HFF-Myc (cell line): ENCODE measurements at places on chromosomes 7 and 10.
A peak's percentile ranks its signal among the peaks of the same experiment; 100 is the strongest.

DNA sequence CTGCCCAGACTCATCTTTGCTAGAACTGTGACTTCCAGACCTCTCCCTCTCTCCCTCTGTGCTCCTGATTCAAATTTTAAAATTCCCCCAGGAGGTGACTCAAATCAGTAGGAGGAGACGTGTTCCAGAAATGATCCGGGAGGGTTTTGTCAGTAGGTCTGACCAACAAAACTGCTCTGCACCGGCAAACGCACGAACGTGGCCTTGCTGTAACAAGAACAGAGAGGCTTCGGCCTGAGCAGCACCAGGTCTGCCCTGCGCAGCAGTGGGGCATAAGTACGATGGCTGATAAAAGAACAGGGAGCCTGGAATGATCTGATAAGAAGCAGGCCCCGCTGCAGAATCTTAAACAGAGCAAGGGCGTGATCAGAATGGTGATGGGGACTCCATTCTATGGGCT, 152.7 kb upstream of the AUTS2 start:
- no peak for DNase-seq

DNA sequence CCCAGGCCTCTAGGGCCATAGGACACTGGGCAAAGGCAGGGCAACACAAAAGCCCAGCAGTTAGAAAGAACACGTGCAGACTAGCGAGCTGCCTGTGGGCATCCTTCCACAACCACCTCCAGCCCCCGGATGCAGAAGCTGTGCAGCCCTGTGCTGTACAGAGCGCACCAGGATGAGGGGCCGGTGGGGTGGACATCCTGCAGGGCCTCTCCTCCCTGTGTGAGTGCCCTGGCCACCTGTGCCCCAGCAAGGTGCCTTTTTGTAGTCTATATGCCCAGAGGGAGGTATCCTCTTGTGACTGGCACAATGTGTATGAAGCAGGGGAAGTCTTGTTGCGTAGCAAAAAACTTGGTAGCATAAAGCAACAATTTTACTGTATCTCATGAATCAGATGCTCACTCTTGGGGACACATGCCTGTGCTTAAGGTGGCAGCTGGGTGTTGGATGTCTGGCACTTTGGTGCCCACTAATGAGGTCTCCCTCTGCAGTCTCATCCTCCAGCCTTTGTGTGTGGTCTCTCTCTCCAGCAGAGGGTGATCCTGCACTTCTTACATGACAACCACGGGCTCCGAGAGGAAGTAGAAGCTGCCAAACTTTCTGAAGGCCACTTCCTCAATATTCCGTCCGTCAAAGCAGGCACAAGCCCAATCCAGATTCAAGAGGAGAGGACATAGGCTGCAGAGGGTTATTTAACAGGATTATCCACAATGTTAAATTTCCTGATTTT, 8.7 kb downstream of the NCAPG2 start:
- peak; percentile 36 for DNase-seq

- DNase-seq = no peak
Measured at GRCh38 chr7:25031432-25031831, 51.5 kb upstream of the OSBPL3 start.

DNA sequence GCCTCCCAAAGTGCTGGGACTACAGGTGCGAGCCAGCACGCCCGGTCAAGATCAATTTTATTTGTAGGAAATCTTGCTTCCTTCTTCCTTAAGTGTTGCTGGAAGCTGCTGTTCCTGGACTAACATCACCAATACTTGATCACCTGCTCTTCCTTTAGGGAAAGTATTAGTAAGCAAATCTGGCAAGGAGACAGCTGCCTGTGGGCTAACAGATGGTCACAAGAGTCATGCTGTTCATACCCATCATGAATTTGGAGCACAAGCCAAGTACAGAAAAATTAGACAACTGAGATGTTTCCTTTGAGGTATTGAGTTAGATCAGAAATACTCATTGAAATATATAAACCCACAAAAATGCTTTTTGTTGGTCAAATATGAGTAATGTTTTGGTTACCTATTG, 27.9 kb downstream of the BAIAP2L1 start:
- DNase-seq = no peak

GRCh38 chr10:60781661-60782060, 3.4 kb downstream of the CDK1 start:
- DNase-seq = no peak

- no peak for DNase-seq
Measured at GRCh38 chr7:138228769-138229168, 152.5 kb downstream of the AKR1D1 start.

DNA sequence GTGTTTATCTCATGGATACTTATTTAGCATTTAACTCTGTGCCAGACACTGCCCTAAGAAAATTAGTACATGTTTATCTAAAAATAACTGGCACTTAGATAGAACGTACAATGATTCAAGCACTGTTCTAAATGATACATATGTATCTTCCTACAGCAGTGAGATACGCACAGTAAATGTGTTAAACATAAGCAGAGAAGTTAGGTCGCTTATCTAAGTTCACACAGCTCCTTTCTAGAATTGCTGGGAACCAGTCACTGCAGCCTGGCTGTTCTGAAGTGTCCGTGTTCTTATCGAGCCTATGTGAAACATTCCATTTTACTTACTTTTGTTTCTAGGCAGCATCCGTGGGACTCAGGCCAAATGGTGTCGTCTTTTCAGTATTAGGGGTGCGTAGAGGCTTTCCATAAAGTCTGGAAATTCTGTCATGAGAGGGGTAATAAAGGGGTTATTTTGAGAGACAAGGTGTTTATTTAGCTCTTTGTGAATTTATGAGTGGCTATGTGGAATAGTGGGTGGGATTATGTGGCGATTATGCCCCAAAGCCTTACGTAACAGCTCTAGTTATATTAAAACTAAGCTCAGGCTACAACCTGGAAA, 186.9 kb downstream of the SND1 start:
- no peak for DNase-seq

- no peak for DNase-seq
Measured at GRCh38 chr7:93629291-93629801, 54.8 kb upstream of the CALCR start.

GRCh38 chr10:81108516-81109199, 571.0 kb downstream of the SH2D4B start:
- no peak for DNase-seq

- DNase-seq = no peak
Measured at GRCh38 chr7:135647755-135648154, 14.6 kb upstream of the STMP1 start.

DNA sequence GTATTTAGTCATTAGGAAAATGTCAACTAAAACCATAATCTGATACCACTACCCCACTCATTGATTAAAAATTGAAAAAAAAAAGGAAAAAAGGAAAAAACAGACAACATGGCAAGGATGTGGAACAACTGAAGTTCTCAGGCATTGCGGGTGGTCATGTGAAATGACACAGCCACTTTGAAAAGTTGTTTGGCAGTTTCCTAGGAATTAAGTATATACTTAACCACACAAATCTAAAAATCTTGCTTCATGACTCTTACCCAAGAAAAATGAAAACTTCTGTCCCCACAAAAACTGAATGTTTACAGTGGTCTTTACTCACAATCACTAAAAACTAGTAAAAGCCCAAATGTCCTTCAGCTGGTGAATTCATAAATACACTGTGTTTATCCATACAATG, 254.5 kb downstream of the AHR start:
- no peak for DNase-seq

- no peak for DNase-seq
Measured at GRCh38 chr10:29214551-29214950, 74.3 kb upstream of the LYZL1 start.

- DNase-seq = peak; percentile 22
Measured at GRCh38 chr7:113774182-113774807, 144.5 kb downstream of the PPP1R3A start.

DNA sequence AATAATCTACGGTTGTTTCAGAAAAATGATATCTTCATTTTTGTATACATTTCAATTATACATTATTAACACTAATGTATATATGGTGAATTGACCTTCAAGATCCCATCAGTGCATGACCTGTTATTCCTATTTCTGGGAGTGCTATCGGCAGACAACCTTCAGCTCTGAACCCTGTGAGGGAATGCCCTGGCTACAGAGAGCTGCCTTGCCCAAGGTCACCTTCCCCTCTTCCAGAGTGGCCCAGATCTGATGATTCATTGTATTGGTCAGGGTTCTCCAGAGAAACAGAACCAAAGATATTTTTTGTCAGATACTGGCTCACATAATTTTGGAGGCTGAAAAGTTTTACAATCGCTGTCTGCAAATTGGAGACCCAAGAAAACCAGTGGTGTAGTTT, 235.5 kb downstream of the ZNF92 start:
- no peak for DNase-seq

- no peak for DNase-seq
Measured at GRCh38 chr10:125575843-125576242, 107.1 kb downstream of the TEX36 start.

DNA sequence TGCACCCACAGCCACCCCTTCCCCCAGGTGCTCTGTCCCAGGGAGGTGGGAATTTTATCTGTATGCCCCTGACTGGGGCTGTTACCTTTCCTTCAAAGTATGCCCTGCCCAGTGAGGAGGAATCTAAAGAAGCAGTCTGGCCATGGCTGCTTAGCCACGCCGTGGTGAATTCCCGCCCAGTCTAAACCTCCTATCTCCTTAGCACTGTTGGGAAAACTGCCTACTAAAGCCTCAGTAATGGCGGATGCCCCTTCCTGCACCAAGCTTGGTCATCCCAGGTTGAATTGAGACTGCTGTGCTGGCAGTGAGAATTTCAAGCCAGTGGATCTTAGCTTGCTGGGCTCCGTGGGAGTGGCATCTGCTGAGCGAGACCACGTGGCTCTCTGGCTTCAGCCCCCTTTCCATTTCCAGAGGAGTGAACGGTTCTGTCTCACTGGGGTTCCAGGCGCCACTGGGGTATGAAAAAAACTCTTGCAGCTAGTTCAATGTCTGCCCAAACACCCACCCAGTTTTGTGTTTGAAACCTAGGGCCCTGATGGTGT, 87.2 kb downstream of the ABCC2 start:
- no peak for DNase-seq

- DNase-seq = no peak
Measured at GRCh38 chr7:2295936-2296620, 18.2 kb downstream of the SNX8 start.

DNA sequence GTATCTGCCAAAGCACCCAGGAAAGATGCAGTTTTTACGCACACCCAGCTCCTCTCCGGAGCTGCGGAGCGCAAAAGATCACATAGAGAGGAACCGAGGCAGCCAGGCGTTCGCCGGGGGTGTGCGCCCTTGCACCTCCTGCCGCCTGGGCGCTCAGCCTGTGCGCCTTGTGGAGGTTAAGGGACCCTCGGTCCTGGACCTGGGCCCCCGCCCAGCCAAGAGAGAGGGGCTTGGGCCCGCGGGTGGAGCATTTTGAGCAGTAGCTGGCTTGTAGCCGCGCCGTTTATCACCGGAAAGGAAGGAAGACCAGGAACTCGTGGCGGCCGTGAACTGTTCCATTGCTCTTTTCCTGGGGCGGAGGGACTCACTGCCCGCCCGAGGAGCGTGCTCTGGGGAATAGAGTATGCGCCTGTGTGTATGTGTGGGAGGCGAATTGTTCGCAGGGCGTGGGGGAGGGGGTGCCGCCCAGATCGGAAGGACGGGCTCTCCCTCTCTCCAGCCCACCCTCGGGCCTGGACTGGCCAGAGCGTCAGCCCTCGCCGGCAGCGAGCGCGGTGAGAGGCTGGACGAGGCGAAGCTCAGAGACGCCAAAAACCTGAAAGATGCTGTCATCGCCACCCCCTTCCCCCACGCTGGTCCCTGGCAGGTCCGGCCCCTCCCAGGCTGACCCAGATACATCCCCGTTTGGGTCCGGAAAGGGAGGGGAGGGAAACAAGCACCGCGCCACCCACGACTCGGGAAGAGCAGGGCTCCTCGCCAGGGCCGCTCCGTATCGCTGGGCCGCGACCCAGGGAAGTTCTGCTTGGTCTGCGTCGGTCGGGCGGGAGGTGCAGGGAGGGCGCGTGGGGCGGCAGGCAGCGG, 1.2 kb upstream of the WNT2 start:
- DNase-seq = peak; percentile 22

GRCh38 chr10:59754951-59755350, 1.7 kb upstream of the MRLN start:
- no peak for DNase-seq
